ENCODE measurements at places on chromosomes 6 and 20.
A peak's percentile ranks its signal among the peaks of the same experiment; 100 is the strongest.

- DNase-seq, result no peak
Observed at GRCh38 chr20:9204979-9205378, 136.1 kb downstream of the PLCB4 start.

DNA sequence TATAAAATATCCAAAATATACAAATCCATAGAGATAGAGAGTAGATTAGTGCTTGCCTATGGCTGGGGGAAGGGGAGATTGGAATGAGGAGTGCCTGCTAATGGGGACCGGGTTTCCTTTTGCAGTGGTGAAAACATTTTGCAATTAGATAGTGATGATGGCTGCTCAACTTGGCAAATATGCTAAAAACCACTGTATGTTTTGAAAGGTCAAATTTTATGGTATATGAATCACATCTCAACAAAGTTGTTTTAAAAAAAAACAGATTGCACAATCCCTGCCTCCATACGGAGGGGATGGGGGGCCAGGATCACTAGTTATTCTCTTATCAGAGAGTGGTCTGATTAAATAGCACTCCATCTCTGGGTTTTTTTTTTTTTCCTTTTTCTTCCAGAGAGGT is 76.9 kb upstream of the RIPOR2 start:
- DNase-seq, result no peak

DNA sequence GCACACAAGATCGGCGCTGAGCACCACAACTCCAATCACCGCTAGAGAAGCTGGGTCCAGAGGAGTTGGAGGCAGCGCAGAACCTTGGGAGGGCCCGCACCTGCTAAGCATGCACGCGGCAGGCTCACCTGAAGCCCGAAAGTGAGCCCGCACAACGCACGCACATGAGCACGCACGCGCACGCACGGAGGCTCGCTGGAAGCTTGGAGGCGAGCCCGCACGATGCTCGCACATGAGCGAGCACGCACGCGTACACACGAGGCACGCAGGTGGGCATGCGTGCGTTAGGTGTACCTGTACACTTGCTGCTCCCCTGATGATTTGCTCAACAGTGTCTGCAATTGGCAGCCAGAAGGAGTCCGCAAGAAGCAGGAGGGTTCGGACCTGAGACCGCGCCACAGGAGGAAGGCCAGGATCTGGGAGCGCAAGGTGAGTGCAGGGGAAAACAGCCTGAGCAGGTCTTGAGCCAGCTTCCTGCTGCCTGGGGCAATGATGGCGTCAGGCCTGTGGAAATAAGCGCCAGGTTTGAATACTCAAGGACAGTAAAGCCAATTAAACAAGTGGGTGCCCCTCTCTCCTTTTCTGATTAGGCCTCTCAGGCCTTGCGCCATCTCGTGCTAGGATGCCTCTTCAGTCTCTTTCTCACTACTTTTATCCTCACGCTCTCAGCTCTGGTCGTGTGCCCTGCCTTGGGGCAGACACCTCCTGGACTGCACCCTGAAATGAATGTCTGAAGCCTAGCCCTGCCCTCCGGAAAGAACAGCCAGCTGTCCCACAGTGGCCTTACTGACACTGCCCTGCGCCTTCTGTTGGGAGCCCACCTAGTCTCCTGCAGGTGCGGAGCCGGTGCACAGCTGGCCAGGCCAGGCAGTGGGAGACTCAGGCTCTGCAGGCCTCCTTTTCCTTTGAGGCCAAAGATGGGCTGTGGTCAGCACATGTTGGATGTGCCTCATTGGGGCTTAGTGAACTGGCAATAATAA is 340.4 kb downstream of the CDC5L start:
- DNase-seq, result no peak

- no peak for DNase-seq
Observed at GRCh38 chr6:168088161-168089053, 9.4 kb upstream of the FRMD1 start.

GRCh38 chr20:20955892-20956291 is 150.3 kb downstream of the LINC00237 start:
- no peak for DNase-seq

DNA sequence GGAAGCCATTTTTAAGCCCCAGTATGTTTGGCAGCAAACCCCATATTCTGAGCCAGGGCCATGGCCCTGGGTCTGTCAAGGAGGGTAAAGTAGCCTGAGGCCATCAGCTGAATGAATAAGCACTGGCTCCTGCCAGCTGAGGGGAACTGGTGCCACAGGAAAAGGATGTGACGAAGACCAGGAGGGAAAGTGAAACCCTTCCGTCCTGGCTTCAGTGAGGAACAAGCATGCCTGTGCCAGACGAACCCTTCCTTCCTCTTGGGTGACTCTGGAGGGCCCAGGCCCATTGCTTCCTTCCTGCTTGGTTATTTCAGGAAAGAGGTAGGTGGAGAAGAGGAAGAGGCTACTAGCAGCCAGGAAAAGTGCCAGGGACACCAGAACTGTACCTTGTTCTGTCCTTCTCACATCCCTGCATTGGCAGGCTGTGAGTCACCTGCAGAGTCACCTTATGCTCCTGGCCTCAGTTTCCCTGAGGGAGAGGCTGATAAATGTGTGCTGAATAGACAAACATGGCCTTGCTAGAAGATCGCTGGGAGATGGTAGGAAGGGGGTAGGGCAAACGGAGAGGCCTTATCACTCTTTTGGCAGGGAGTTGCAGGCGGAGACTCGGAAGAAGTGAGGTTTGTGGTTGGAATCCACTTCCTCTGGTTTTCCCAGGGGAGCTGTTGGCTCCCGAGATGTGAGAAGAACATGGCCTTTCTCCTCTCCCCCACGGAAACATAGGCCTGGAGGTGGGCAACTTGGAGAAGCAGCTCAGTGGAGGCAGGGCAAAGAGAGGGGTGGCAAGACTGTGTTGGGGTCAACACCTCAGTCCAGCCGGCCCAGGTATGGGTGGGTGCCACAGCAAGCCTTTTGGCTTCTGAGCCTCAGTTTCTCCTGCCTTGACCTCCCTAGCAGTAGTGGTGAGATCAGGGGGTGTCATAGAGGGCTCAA is 37.4 kb downstream of the COX4I2 start:
- peak; percentile 39 for DNase-seq

DNA sequence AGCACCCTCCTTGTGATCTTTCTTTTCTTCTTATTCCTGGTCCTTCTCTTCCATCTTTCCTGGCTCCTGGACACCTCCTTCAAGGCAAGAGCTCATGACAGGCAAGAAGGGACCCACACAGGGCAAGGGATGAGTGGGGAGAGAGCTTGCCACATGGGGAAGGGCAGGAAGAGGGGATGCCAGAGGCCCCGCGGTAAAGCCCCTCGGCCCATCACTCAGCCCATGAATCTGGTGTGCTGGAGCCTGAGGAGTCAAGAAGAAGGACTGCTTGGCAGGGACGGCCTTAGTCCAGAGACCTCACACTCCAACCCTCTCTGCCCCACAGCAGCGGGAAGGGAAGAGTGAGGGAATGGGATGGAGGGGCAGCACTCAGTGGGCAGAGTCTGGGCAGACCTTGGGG is 52.3 kb upstream of the SAYSD1 start:
- DNase-seq, result no peak

DNA sequence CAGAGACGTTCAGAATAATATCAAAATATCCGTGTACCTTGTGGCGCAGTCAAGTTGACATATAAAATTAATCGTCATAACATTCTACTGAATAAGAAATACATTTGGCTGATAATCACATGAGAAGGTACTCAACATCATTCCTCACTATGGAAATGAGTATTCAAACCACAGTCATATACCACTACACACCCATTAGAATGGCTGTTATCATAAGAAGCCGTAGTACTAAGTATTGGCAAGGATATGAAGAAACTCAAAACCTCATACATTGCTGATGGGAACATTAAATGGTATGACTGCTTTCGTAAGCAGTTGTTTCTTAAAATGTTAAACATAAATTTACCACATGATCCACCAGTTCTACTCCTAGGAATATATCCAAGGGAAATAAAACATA is 244.7 kb downstream of the CDKAL1 start:
- no peak for DNase-seq

- no peak for DNase-seq
Observed at GRCh38 chr20:58073945-58074856, 154.3 kb downstream of the ANKRD60 start.

- no peak for DNase-seq
Observed at GRCh38 chr6:153484056-153484455, 353.0 kb upstream of the RGS17 start.

DNA sequence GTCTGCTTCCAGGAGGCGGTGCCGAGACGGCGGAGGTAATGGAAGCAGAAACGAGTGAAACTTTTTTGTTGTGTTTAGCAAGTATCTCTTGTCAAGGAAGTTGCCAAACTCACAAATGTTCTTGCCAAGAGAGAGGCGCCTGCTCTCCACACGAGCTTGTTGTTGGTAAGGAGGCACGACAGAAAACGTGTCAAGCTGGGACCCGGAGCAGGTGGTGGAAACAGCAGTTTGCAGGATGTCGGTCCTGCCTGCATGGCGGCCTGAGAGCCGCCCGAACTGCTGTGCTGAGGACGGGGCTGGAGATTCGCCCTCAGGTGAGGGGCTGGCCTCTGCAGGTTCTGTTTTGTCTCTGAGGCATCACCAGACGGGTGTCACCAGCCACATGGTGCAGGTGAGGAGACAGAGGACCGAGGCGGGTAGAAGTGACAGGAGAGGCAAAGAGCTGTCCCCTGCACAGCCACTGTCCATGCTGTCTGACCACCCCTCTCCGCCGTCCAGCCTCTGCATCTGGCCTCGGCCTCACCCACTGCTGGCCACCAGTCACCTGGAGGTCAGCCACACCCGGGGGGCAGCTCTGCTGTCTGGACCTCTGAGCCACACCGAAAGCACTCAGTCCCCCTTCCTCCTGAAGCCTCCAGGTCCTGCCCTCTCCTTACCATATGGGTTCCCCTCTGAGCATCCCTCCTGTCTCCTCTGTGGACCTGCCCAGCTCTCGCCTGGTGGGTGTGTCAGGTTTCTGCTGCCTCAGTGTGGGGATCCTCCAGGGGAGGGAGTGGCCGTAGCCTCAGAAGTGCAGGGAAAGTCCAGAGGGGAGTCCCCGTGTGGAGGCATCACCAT is 261.5 kb downstream of the TAF4 start:
- DNase-seq, result no peak

DNA sequence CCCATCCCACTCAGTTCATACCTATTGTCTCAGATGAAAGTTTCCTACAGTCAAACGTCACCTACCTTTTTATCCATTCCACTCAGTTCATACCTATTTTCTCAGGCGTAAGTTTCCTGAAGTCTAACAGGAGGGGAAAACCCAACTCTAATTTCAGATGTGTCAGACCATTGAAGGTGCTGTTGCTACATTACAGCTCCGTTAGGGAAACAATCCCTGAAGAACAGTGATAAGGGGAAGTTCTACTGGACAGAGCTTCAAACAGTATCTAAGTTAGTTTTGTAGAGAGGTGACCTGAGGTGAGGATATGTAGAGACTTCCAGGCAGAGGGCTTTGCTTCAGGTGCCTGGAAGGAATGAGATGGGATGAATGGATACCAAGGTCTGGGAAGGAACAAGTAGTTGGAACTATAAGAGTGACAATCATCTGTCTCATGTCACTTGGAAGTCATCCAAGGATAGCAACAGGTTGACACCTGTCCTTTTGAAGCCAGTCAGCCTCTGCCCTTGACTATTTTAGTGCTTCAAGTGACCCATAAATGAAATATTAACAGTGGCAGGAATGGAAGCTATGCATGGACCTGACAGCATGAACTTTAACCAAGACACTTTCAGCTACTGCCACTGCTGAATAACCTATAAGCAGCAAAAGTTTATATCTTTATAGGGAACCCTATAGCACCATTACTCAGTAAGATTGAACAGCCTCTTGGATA is 191.6 kb upstream of the MOCS1 start:
- no peak for DNase-seq

GRCh38 chr20:57056651-57057050 is 209.8 kb downstream of the BMP7 start:
- DNase-seq, result no peak

- no peak for DNase-seq
Observed at GRCh38 chr6:6331393-6331792, 10.9 kb upstream of the F13A1 start.

DNA sequence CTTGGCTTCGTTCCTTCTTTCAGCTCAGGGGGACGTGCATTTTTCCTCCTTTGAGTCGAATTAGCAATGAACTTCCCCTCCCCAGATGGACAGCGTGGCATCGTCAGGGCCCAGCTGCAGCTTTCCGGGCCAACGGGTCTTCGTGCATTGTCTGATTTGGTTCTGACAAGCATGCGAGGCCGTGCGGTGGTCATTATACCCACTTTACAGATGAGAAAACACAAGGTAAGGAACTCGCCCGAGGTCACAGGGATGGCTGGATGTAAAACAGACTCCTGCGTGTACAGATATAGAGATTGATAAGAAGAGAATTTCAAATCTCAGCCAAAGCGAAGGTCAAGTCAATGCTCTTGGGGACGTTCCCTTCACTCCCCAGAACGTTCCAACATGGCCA is 187.6 kb upstream of the SULF2 start:
- DNase-seq, result no peak

DNA sequence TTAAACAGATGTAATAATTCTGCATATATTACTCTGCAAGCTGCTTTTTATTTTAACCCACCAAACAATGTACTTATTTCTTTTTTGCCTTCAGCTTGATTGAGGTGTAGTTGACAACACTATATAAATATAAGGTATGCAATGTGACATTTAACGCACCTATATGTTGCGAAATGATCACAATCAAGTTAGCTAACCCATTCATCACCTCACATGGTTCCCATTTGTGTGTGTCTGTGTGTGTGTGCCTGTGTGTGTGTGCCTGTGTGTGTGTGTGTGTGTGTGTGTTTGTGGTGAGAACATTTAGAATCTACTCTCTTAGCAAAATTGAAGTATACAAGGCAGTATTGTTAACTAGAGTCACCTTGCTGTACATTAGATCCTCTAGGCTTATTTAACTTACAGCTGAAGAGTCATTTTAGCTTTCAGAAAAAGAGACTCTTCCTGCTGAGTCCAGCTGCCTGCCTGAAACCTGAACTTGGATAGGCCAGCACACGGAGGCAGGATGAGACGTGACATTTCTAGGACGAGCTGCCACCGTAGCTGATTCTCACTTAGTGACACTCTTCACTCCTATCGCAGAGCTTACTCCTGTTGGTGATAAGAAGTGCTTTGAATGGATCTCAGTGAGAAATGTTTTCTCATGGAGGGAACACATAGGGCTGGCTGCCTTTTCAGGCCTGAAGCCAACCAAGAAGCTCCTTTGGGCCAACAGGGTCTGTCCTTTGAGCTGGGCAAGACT is 126.5 kb upstream of the RIPOR2 start:
- DNase-seq, result no peak

DNA sequence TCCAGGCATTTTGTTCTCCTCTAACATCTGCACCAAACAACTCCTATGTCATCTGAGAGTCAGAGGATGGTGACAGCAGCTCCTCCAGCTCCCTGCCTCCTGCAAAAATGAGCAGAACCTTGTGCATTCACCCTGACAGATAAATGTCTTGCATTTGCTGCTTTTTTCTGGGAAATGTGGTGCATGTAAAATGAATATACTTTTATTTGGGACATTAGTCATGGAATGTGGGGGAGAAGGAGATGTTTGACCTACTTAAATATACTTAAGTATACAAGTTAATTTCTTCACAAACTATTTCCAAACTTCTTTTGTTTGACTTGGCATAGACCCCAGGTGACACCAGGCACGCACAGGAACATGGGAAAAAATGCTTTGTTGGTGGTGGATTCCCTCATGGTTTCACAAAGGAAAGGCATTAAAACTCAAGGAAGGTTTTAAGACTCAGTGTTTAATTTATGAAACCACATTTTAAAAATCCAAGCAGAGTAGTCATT is 181.8 kb upstream of the MCHR2 start:
- DNase-seq, result no peak

GRCh38 chr6:115441651-115442050 is 619.0 kb downstream of the FRK start:
- DNase-seq, result no peak

GRCh38 chr6:111681860-111682259 is 76.2 kb upstream of the TRAF3IP2 start:
- no peak for DNase-seq

All from stimulated activated CD4-positive, alpha-beta T cell treated with anti-CD3 and anti-CD28 coated beads, Interleukin-15, amount 100 ng/mL, for 1 hour (primary cell).